Activated naive CD4-positive, alpha-beta T cell treated with anti-CD3 and anti-CD28 coated beads, Interleukin-2, amount 50 U/mL, for 72 hours (primary cell): ENCODE measurements at places on chromosomes 16 and 17.

DNA sequence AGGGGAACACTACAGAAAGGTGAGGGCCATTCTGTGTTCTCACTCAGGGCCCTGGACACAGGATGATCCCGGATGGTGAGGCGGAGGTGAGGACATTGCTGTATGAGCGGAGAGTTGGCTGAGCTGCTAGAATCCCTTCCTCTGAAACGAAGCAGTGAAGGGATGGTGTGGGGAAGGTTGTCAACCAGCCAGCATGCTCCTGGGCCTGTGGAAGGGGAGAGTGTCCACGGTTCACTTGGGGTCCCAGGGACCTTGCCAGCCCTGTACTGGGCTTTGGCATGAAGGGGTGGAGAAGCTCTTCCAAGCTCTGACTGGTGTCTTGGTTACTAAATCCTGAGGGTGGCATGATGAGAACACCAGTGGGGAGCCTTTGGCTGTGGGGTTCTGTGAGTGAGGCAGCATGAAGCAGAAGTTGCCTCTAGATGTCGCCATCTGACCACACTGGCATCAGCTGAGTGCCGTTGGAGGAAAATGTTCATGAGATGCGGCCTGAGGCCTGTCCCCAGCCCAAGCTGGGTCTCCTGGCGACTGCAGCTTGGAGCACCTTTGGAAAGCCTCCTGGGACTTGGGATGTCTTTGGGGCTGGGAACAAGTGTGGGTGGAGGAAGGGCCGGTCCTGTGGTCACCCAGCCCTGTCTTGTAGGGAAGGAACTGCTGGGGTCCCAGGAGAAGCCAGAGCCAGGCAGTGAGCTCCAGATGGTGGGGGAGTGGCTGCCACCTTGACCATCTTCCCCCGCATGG lies 14.8 kb downstream of the PDP2 start:
- DNase-seq, result peak; percentile 61

- DNase-seq, result no peak
Observed at GRCh38 chr17:8018436-8018835, 16.0 kb downstream of the GUCY2D start.

DNA sequence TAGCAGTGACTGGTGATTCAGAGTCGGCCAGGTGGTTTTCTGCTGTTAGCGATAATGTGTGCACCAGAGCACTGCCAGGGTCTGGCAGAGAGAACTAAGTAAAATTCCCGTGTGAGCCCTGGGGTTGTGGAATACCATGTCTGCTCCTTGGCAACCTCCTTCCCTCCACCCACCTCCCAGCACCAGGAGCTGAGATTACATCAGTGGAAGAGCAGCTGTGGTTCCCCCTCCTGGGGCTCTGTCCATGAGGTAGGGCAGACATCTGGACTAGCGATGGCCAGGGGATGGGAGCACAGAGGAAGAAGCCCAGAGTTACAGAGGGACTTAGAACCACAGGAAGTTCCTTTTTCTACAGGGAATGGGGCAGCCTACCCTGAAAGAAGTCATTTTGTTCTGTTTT lies 15.8 kb downstream of the CLEC10A start:
- DNase-seq, result no peak

GRCh38 chr16:23996258-23996955 lies 160.6 kb downstream of the PRKCB start:
- DNase-seq, result no peak

DNA sequence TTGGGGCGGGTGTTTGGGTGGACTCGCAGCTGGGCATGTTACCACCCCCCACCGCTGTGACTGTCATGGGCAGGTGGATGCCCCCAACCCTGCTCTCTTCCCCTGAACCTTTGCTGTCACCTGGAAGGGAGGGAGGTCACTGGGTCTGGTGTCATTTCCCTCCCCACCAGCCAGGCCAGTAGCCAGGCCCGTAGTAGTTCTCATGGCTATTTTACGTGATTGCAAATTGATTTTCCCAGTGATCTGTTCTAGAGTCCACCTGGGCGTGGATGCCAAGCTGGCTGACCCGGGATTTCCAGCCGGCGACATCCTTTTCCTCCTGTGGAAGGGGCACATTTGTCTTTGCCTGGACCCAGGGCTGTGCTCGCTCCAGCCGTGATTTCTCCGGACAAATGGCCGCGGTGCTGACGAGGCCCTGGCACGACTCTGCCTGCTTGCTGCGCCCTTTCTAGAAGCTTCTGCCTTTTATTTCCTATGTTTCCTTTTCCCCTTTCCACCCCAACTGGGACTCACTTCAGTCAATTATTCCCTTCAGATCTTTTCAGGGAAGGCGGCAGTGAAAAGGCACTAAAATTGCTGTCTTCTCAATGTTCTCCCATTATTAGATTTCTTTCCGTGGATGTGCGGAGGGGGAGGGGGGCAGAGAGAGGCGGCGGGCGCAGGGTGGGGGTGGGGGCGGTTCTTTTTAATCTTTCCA lies 226.9 kb upstream of the CIBAR2 start:
- no peak for DNase-seq

DNA sequence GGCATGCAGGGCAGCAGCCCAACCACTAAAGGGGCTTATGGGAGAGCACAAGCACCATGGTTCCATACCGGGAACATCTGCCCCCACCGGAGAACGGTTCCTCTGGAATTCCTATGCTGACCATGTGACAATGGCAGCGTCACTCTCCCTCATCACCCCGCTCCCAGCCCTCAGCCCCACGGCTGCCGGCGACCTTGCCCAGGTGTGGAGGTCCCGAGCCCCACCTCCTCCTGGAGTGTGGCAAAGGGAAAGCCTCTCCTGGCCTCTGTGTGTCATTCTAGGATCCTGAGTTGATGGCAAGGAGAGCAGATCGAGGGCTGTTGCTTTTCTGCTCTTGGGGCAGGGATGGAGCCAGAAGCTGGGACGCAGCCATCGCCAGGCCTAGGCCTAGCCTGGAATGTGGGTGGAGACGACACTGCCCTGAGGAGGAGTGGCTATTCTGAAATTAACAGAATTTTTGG lies 17.8 kb upstream of the RNPS1 start:
- DNase-seq, result no peak

- DNase-seq, result no peak
Observed at GRCh38 chr17:48259694-48260291, 152.2 kb downstream of the SNX11 start.

DNA sequence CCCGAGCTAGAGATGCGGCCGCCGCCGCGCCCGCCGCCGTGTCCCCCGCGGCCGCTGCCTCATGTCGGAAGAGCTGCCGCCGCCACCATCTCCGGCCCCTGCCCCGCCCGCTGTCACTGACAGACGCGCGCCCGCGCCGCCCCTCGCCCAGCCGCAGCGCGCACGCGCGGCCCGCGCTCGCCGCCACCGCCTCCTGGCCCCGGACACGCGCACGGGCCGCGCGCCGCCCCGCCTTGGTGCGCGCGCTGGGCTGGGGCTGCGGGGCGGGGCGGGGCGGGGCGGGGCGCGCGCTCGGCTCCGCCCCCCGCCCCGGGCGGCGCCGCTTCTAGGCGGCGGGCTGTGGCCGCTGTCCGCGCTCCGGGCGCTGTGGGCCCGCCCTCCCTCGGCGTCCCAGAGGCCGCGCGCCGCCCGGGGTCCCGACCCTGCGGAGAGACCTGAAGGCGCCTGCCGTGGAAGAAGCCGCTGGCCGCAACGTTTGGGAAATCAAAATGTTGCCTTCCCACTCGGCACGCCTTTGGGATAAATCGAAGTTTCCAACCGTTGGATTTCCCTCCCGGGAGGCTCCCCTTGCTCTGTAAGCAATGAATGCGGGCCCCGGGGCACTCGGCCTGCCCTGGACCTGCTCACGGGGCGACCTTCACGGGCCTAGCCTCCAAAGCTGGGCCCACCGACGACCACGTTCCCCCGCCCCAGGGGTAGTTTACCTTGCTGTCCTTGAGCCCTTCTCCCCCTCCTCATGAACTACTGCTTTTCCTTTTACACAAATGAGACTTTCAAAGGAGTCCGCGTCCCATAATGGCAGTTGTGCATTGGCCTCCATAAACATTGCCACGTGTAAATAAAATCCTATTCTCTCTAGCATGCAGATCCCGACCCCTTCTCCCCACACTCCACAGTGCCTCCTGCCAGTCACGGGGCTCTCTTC lies at the start of gene ADCY9:
Gene ADCY9, minus strand, starts transcription at position 118 of the 925 bp plus-strand sequence. CDS start 1,000 bp downstream, outside the sequence.
- peak; percentile 86 for DNase-seq

DNA sequence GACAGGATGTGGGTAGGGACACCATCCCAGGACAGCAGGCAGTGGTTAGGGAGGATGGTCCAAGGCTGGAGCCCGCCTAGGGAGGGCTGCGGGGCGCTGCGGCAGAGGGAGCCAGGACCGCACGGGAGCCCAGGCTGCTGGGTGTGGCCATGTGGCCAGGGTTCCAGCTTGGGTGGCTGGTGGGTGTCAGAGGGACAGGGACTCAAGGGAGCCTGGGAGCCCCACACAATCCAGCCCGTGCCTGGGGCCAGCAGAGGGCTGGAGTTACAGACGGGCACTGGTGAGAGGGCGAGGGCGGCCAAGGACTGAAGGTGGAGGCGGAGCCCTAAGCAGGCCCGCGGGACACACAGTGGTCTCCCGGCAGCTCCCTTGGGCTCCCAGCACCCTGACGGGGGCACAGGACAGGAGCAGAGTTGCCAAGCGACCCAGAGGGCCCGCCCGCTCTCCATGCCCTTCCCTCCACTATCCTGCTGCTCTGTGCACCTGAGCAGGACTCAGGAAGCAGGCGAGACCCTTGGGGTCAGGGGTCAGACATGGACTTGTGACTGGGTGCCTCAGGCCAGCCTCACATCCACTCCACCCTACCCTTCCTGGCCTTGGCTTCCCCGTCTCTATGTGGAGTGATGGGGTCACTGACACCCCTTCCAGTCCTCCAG lies 7.1 kb downstream of the MRPL28 start:
- DNase-seq, result no peak

DNA sequence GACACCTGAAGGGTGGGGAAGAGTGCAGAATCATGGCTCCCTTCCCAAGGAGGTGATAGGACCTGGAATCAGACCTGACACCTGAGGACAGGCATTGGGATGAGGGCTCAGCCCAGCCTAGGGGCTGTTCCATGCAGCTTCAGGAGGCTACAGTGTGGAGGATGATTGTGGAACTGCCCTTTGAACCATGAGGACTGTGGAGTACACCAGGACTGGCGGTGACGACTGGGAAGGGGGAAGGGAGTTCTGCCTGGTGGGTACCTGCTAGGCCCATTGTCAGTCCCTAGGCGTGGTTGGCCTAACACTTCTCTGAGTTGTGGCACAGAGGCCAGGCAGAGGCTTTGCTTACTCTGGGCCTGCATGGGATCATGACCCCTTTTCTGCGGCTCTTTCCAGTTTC lies 76.1 kb downstream of the MPRIP start:
- no peak for DNase-seq

DNA sequence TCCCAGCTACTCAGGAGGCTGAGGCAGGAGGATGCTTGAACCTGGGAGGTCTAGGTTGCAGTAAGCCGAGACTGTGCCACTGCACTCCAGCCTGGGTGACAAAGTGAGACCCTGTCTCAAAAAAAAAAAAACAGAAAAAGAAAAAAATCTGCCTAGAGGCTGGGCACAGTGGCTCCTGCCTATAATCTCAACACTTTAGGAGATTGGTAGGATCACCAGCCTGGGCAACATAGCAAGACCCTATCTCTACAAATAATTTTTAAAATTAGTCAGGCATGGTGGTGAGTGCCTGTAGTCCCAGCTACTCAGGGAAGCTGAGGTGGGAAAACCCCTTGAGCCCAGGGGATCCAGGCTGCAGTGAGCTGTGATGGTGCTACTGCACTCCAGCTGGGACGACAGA lies 17.7 kb downstream of the CUEDC1 start:
- no peak for DNase-seq

GRCh38 chr16:813204-813915 lies 12.8 kb upstream of the GNG13 start:
- no peak for DNase-seq

DNA sequence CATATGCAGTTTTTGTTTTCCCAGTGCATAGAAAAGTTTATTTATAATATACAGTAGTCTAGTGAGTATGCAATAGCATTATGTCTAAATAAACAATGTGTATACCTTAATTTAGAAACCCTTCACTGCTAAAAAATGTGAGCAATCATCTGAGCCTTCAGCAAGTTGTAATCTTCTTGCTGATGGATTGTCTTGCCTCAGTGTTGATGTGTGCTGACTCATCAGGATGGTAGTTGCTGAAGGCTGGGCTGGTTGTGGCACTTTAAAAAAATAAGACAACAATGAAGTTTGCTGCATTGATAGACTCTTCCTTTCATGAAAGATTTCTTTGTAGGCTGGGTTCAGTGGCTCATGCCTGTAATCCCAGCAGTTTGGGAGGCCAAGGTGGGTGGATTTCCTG lies 13.9 kb upstream of the CAPNS2 start:
- no peak for DNase-seq

- DNase-seq, result no peak
Observed at GRCh38 chr17:77688369-77688768, 270.1 kb upstream of the TNRC6C start.

DNA sequence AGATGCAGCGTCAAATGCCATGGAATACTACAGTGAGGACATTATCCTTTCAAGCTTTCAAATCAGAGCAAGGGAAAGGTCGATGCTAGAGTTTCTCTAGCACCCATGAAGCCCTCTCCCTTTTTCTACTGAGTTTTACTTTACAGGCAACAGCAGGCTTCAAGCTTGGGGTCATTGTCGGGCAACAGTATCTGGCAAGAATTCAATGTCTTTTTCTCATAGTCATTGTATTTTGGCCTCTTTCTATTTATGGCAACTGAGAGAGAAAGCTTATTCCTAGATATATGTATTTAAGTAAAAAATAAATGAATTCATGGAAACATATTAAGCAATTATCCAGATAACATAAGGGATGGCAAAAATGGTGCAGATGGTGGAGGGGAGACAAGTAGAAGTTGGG lies 364 bp upstream of the CETP start:
- DNase-seq, result no peak

GRCh38 chr17:2292100-2292499 lies 11.5 kb downstream of the SMG6 start:
- no peak for DNase-seq

GRCh38 chr17:51618476-51618875 lies 358.1 kb downstream of the UTP18 start:
- no peak for DNase-seq

- peak; percentile 22 for DNase-seq
Observed at GRCh38 chr16:4529085-4530060, 9.2 kb downstream of the CDIP1 start.

DNA sequence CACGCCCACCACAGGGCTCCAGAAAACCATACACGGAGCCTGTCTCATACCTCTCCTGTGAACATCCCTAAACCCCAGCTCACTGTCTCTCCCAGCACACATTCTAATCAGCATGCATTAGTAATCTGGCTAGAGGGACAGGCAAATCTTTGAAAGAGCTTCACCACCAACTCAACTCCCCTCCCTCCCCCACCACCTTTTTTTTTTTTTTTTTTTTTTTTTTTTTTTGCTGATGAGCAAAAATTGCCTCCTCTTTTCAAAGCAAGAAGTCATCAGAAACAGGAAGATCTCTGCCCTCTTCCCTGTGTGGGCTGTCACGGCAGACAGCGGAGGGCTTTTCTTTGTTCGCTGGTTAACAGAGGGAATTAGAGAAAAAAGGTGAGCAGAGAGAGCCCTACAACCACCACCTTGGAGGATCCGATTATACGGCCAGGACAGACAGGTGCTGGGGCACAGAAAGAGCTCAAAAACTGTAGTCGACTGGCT lies 19.9 kb downstream of the GAS7 start:
- DNase-seq, result no peak

DNA sequence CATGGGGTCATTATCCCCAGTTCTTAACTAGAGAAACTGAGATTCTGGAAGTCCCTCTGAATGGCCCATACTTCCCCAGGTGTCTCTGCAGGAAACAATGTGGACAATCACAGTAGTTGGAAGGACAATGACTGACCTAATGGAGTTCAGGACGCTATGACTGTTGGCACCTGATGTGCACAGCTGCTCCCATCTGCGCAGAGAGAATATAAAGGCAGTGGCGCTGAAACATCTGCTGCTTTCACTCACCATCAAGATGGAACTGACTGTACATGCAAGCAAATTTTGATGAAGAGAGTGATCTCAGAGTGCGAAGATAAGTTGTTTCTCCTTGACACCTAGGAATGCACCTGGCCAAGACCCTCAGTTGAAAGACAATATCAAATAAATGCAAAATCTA lies 395.7 kb upstream of the ASIC2 start:
- DNase-seq, result no peak
